ENCODE measurements at places on chromosomes 16 and 17.

DNA sequence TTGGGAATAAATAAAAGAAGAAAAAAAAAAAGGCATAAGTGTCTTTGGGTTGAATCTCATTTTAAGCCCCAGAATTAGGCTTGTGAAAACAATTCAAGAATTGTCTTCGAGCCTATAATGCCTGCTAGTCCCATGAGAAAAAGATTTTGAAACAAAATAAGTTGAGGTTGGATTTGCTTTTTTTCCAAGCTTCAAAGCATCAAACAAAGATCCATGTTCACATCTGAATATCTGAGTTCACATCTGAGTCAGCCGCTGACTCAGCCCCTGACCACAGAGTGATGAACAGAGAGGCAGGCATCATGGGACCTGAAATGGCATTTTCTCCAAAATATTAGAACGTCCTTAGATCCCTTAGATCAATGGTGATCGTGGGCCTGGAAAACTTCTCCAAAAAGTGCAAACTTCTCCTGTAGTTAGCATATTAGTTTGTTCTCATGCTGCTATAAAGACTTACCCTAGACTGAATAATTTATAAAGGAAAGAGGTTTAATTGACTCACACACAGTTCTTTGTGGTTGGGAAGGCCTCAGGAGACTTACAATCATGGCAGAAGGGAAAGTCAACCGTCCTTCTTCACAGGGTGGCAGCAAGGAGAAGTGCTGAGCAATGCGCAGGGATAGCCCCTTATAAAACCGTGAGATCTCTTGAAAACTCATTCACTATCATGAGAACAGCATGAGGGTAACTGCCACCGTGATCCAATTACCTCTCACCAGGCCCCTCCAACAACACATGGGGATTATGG is 294.6 kb upstream of the HSBP1 start:
- no peak for DNase-seq

DNA sequence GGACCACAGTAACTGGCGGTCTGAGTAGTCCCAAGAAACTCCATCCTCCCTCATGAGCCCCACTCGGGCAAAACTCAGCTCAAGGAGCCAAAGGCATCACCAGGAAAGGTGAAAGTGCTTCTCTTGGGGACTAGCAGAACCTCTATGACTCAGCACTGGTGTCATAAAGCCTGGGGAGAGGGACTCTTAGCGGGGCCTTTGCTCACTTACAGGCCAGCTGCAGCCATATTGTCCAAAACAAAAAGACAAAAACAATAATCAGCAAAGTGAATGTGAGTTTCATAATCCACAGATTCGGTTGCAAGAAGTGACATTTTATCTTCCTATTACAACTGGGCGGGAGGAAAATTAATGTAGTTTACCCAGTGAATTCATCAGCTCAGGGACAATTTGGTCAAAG is at the start of gene TEKT5:
Gene TEKT5 (minus strand): TSS at position 101 of the 400 bp plus-strand sequence. CDS start 57 bp downstream, at position 44.
- DNase-seq, result no peak

- no peak for DNase-seq
These were observed 53.5 kb upstream of the CDH8 start for GRCh38 chr16:62089715-62090114.

- DNase-seq, result no peak
These were observed 90.5 kb upstream of the SOX9 start for GRCh38 chr17:72030067-72030899.

- no peak for DNase-seq
These were observed at the start of gene TMEM92 for GRCh38 chr17:50274142-50274896. Gene TMEM92, plus strand, starts transcription at chr17:50274466. Its CDS starts 36 bp downstream, at chr17:50274502.

DNA sequence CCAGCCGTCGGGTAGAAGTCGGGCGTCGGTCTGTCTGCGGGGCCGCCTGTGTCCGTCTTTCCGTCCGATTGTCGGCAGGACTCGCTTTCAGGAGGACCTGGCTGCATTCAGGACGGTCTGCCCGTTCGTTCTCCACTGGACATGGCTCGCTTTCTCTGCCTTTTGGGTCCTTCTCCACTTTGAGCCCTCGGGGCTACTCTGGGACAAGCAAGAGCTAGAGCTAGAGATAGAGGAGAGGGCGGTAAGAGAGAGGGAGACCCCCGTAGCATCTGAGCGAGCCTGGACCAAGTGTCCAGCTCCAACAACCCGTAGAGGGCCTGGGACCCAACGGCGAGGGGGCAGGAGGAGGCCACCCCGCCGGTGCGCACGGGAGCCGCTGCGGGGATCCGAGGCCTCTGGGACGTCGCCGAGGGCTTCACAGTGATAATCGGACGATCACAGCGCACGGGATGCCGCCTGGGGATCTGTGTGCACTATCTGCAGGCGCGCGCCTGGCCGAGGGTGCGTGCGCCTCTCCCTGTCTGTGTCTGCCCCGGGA is 4.5 kb downstream of the TBX4 start:
- DNase-seq, result no peak

DNA sequence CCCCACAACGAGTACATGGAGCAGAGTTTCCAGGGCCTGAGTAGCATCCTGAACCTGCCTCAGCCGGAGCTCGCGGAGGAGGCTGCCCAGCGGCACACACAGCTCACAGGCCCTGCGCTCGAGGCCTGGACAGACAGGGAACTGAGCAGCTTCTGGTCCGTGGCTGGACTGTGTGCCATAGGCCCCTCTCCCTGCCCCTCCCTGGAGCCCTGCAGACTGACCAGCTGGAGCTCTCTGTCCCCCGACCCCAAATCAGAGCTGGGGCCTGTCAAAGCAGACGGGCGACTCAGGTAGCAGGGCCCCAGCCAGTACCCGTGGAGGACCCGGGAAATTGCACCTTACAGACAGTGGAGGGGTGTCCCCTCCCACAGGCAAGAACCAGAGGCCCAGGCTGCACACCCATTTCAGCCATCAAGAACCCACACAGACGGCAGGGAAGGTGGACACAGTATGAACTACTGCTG is 13.0 kb downstream of the MRPL27 start:
- DNase-seq, result no peak

DNA sequence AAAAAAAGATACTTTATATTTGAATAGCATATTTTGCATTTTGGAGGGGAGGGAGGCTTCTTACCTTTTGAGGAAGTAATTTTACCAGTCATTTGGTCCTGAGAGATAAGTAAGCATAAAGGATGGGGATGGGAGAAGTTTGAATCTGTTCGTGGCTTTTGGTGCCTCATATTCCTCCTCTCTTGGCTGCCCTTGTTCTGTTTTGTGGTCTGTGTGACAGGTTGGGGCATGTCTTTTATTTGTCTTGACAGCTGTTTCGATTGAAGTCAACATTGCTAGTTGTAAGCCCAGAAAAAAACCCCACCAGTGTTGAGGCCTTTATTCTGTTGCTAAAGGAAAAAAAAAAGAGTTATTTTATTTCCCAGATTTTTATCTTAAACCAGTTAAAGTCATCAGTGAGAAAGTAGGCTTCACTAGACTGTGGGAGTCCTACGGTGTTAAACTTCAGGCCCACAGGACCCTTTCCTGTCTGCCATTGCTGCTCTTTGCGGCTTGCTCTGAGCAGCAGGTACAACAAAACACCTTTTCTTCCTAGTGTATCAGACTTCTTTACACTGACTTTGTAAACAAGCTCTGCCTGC is 11.4 kb downstream of the SLC7A6 start:
- DNase-seq, result peak; percentile 27

DNA sequence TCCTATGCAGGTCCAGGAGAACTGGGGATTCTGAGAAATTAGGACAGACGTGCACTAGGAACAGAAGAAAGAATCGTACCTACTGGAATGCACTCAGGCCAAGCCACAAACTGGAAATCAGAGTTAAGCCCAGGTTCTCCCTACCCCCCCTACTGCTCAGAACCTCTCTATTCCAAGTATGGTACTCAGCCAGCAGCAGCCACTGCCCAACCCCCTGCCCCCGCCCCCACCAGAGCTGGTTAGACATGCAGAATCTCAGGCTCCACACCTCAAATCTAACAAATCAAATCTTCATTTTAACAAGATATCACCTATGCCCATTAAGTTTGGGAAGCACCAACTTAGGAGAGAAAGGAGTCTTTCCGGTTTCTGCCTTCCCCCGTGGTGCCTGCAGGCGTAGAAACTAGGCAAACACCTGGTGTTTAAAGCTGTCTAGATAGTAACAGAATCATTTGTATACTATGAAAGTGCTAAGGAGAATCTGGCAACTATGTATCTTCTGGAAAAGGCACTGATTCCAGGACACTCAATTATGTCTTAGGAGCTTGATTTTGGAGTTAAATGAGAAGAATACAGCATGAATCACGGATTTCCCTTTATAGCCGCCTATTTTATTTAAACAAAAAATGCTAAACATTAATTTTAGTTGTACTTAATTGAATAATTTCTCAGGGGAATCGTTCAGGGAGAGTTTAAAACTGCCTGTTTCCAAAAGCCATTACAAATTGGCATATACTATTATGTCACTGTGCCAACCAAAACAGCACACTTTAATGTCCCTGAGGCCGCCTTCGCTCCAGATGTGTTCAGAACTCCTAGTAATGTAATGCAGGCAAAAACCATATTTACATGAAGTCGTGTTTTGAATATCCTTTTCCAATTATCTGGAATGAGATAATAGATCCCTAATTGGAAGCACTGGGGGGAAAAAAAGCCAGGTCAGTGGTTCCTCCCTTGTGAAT is 166.5 kb downstream of the STX8 start:
- no peak for DNase-seq

DNA sequence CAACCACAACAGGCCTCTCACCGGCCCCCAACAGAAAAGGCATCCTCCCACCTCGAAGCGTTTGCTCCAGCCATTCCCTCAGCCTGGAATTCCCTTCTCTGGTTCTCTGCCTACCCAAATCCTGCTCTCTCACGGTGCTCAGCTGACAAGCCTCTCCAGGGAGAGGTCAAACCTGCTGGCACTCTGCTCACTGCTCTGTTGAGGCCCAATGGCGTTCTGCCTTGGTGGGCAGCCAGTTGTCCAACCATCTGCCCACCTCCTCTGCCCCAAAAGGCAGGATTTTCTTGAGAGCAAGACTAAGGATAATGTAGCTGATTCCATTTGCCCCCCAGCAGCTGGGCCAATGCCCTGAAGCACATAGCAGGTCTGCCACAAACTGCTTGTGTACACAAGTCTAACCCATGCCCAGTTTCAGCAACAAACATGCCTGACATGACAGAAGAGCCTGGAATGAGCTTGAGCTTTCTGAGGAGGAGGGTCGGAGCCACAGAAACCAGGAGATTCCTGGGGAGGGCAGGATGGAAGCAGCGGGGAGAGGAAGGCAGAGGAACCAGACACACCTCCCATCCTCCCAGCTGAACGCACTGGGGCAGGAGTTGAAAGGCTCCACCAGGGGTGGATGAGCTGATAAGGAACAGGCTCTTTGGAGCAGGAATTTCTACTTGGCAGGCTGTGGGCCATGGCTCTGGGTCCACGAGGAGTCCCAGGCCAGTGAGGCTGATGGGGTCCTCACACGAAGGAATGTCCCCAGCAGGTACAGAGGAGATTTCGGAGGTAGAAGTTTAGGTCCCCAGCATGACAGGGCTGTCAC is 23.9 kb downstream of the ARHGAP27 start:
- DNase-seq, result no peak

DNA sequence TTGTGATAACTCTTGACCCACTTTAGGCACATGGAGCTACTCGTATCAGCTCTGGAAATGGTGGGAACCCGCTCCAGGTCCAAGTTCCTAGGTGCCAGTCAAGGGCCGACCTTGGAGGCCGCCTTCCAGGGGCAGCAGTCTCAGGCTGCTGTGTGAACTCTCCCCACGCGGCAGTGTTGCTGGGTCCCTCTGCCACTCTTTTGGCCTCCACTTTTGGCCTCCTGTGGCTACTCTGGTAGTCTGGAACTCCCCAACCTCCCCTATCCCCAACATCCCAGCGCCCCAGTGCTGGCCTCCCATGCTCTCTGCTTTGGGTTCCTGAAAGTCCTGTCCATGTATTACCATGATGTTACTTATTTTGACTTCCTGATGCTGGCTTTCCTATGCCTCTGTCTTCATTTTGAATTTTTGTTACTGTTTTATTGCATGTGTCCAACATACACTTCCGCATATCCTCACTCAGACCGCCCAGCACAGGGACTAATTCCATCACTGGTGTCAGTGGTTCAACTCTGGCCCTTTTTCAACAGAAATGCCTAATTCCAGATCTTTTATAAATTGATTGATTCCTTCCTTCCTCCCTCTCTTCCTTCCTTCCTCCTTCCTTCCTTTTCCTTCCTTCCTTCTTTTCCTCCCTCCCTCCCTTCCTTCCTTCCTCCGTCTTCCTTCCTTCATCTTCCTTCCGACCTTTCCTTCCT is 44.1 kb downstream of the COX4I1 start:
- no peak for DNase-seq
